Testis (tissue), 5 donors: ENCODE measurements at places on chromosomes 11 and 22. TPM values are rescaled to one million over a fixed set of nuclear protein-coding genes. Genes with fewer than 3 reads are reported as not detected.
A peak's percentile ranks its signal among the peaks of the same experiment; 100 is the strongest.

DNA sequence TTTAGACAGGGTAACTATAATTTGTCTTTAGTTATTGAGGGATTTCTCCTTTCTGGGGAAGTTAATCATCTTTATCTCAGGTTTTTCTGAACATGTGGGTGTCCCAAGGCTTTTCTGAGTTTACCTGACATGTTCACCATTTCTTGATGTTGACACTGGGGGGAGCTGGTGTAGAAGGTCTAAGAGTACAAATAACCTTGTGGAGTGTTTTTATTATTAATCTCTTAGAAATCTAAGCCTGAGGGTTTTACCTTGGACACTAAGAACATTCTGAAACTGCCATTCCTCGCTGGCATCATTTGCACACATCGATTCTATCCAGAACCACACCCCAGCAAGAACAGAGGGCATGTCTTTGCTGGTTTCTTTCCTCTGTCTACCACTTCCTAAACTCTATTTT lies 15.6 kb upstream of the C11orf91 start:
- H3K36me3 ChIP-seq = no peaks in the 10 kb centered on the region
- H3K4me1 ChIP-seq = peaks cover 7% of the 10 kb centered on the region
- DNase-seq = no peak

DNA sequence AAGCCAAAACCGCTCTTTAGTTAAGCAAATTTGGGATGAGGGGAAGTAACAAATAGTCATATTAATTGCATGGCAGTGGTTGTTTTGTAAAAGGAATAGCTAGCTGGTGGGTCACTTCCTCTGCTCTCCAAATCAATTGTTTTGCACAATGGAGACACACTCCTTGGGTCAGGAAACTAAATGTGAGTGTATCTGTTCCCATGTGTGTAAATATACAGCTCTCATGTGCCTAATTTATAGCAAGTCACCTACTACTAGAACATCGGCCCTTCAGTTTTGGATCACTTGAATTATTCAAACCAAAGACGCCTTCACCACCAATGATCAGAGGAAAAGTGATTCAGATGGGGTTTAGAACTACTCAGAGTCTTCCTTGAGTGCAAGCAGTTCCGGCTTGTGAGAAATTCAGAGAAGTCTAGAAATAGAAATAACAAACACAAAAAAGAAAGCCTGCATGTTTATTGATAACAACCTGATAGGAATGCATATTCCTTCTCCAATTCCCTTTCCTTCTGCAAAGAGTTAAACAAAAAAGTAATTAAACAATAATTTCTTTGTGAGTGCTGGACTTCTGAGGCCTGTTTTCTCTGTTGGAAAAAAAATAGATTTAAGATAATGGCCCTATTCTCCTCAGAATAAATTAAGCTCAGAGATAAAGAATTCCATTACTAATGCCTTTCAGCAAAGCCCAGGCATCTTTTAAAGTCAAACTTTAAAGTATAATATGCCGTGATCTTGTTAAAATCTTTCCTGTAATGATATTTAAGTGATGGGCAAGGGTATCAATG lies 100.4 kb downstream of the KIRREL3 start:
- H3K4me1 ChIP-seq = no peaks in the 10 kb centered on the region
- no peak overlapping the region for H3K4me3 ChIP-seq
- no peaks in the 10 kb centered on the region for H3K27me3 ChIP-seq
- no peak overlapping the region for H3K27ac ChIP-seq
- no peaks in the 10 kb centered on the region for H3K36me3 ChIP-seq

GRCh38 chr22:21861264-21861848 lies 6.1 kb downstream of the MAPK1 start:
- peaks cover 59% of the 10 kb centered on the region for H3K4me1 ChIP-seq
- H3K27me3 ChIP-seq = no peaks in the 10 kb centered on the region
- no peaks in the 10 kb centered on the region for H3K36me3 ChIP-seq
- no peak for DNase-seq
- H3K27ac ChIP-seq = no peak overlapping the region

DNA sequence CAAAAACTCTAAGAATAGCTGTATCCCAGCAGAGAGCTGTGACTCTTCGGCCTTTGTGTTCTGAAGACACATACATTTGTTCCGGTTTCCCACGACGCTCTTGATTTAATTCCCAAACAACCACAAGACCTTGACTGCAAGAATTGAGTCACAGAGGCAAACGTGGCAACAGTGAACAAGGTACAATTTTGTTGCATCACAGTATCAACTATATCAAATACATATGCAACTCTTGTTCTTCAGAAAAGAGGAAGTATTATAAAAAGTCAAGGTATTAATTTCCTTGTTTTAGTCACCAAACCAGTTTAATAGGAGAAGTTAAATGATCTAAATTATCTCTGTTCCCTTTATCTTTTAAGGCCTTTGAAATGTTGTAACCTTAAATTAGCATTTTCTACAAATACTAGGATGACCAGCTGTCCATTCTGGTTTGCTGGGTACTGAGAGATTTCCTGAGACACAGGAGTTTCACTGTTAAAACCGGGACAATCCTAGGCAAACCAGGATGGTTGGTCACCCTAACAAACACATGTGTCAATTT lies 11.1 kb downstream of the HPS5 start:
- H3K4me3 ChIP-seq = no peak overlapping the region
- no peaks in the 10 kb centered on the region for H3K27me3 ChIP-seq
- no peak for DNase-seq
- peak overlapping the region; percentile 71 for H3K27ac ChIP-seq
- peaks cover 33% of the 10 kb centered on the region for H3K4me1 ChIP-seq
- no peaks in the 10 kb centered on the region for H3K36me3 ChIP-seq

- H3K36me3 ChIP-seq = no peaks in the 10 kb centered on the region
- no peak overlapping the region for H3K27ac ChIP-seq
- H3K4me1 ChIP-seq = no peaks in the 10 kb centered on the region
These were observed 125.4 kb downstream of the LUZP2 start for GRCh38 chr11:24622262-24622661.

- H3K36me3 ChIP-seq = no peaks in the 10 kb centered on the region
- peaks cover 7% of the 10 kb centered on the region for H3K4me1 ChIP-seq
- DNase-seq = no peak
- H3K27me3 ChIP-seq = no peaks in the 10 kb centered on the region
- no peak overlapping the region for H3K4me3 ChIP-seq
- H3K27ac ChIP-seq = no peak overlapping the region
These were observed 31.2 kb downstream of the KCNJ1 start for GRCh38 chr11:128835741-128836430.

DNA sequence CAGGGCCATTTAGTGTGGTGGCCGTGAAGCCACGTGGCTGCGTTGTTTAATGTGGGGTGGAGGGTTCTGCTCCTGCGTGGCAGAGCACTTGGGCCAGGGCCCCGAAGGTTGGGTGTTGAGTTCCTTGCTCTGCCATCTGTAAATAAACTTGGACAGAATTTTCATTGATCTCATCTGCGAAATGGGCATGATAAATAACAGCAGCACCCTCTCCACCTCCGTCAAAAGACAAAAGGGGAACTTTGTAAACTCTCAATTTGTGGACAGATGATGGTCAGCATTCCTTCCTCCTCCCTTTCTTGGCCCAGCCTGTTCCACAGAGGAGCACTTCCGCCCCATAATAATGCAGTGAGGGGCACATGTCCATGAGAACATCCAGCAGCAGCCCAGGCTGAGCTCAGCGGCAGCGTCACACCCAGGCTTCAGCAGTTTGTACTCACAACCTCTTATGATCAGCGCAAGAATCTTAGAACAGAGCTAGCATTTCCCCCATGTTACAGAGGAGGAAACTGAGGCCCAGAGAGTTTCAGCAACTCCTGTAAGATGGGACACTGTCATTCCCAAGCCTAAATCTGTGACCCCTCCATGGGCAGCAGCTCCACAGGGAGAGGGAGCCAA lies 874.5 kb downstream of the BRD1 start:
- H3K4me1 ChIP-seq = no peaks in the 10 kb centered on the region
- no peak overlapping the region for H3K27ac ChIP-seq
- no peaks in the 10 kb centered on the region for H3K36me3 ChIP-seq

DNA sequence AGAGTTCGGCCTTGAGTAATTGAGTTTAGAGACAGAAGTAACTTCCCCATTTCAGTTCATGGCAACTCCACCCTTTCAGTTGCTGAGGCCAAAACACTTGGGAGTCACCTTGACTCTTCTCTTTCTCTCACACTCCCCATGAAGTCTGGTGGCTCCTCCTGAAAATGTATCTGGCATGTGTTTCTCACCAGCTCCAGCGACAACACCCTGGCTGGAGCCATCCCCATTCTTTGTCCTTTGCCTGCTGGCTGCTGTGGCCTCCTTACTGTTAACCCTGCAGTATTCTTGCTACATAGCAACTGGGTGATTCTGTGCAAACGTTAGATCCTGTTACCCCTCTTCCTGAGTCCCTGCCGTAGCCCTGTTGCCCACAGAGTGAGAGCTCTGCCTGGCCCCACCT lies 23.8 kb downstream of the SLC6A5 start:
- H3K27ac ChIP-seq = no peak overlapping the region
- DNase-seq = no peak
- no peaks in the 10 kb centered on the region for H3K27me3 ChIP-seq
- H3K4me1 ChIP-seq = no peaks in the 10 kb centered on the region
- no peak overlapping the region for H3K4me3 ChIP-seq

- DNase-seq = no peak
- no peak overlapping the region for H3K4me3 ChIP-seq
- no peaks in the 10 kb centered on the region for H3K36me3 ChIP-seq
- H3K4me1 ChIP-seq = peaks cover 37% of the 10 kb centered on the region
- H3K27me3 ChIP-seq = no peaks in the 10 kb centered on the region
These were observed 4.9 kb downstream of the SLCO2B1 start for GRCh38 chr11:75155570-75156422.

The RIMBP3C gene
- total RNA-seq = 20.8 TPM

The XKR3 gene
- total RNA-seq = 4.9 TPM
